Stimulated activated CD8-positive, alpha-beta memory T cell treated with anti-CD3 and anti-CD28 coated beads, Interleukin-7, amount 100 ng/mL, for 1 hour (primary cell): ENCODE measurements at places on chromosomes 12 and 14.
A peak's percentile ranks its signal among the peaks of the same experiment; 100 is the strongest.

- DNase-seq = no peak
Measured at GRCh38 chr12:74317741-74318140, 219.9 kb upstream of the ATXN7L3B start.

DNA sequence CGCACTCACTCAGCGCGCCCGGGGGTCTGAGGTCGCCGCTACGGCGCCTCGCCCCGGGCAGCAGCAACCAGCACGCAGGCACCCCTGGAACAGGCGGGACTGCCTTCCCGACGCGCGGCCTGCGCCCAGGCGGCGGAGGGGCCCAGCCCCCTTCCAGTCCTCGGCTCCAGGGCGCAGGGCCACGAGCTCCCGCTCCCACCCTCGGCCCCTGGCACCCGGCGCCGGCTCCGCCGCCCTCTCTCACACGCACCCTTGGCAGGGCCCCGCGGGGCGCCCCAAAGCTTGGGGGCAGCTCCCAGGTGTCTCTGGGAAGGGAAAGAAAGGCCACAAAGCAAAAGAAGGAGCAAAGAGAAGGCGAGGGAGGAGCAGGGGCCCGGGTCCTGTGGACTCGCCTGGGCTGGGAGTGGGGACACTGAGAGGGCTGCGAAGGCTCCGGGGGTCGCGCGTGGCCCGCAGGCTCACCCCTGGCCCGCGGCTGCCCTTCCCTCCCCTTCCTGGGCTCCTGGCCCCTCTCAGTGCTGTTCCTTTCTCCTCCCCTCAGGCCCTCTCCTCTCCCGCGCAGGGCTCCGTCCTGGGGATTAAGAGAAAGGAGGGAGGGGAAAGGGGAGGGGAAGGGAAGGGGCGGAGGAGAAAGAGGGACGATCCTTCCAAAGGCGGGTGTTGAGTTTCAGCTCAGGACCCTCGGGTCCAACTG is 907 bp upstream of the EFS start:
- DNase-seq = no peak

- DNase-seq = no peak
Measured at GRCh38 chr12:109915171-109916040, 15.3 kb downstream of the TCHP start.

DNA sequence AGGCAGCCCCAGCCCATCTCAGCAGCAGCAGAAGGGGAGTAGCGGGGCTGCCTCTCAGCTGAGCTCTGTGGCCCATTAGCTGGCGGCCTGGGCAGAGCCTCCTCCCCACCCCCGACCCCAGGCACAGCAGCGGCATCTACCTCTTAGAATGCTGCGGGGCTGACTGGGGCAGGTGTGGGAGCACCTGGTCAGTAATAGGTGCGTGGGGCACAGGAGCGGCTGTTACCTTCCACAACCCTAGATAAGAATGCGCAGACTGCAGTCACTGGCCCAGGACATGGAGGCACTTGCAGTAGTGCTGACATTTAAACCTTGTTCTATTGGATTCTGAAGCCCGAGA is 35.6 kb downstream of the SYNE3 start:
- no peak for DNase-seq

DNA sequence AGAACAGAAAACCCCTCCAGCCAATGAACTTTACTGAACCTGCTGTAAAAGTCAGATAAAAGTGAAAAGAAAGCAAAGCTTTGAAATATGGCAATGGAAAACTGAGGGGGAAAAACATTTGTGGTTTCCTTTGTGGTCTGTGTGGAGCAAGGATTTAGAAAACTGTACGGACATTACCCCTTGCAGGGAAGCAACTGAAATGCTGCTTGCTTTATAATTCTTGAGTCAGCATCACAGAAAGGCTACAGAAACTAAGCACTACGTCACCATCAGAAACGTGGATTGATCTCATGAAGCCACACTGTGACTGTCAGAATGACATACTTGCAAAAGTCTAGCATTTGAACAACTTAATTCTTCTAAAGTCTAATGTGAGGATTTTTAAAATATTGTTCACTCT is 2.4 kb upstream of the KCNC2 start:
- no peak for DNase-seq

DNA sequence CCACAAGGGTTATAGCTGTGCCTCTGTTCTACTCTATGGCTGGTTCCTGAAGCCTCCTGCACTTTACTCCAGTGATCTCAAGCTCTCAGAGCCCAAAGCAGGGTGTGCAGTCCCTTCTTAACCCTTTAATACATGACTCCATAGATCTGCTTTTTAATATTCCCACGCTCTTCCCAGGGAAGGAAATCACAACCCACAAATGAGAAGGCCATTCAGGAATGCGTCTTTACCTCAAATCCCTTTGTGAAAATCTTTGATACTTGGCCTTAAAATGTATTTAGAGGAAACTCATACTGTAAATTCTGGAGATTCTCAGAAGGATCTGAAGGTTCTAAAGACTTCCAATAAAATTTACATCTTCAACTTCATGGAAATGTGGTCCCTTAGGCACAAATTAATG is 17.0 kb downstream of the NID2 start:
- DNase-seq = no peak

- DNase-seq = no peak
Measured at GRCh38 chr12:46124132-46124847, 133.9 kb upstream of the SCAF11 start.

GRCh38 chr12:105292705-105293104 is 37.8 kb upstream of the C12orf75 start:
- DNase-seq = no peak

DNA sequence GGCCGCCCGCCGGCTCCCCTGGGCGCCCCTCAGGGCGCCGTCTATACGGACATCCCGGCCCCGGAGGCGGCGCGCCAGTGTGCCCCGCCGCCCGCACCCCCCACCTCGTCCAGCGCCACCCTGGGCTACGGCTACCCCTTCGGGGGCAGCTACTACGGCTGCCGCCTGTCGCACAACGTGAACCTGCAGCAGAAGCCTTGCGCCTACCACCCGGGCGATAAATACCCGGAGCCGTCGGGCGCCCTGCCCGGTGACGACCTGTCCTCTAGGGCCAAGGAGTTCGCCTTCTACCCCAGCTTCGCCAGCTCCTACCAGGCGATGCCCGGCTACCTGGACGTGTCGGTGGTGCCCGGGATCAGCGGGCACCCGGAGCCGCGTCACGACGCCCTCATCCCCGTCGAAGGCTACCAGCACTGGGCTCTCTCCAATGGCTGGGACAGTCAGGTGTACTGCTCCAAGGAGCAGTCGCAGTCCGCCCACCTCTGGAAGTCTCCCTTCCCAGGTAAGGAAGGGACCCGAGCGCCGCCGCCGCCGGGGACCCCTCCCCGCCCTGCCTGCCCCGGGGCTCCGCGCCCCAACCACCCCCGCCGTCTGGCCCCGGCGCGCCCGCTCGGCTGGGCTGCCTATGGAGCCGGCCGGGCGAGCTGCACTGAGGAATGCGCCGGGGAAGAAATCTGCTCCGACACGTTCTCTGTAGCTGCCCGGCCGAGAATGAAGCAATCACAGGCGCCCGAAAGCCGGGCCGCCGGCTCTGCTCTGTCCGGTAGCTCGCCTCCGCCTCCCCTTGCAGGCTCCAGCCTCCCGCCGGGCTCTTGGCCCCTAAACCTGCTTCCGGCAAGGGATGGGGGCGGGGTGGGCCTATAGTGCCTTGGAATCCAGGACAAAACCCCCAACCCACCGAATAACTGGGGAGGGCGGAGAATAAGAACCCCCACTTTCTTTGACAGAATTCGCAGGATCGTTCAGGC is 794 bp downstream of the HOXC13 start:
- DNase-seq = no peak

DNA sequence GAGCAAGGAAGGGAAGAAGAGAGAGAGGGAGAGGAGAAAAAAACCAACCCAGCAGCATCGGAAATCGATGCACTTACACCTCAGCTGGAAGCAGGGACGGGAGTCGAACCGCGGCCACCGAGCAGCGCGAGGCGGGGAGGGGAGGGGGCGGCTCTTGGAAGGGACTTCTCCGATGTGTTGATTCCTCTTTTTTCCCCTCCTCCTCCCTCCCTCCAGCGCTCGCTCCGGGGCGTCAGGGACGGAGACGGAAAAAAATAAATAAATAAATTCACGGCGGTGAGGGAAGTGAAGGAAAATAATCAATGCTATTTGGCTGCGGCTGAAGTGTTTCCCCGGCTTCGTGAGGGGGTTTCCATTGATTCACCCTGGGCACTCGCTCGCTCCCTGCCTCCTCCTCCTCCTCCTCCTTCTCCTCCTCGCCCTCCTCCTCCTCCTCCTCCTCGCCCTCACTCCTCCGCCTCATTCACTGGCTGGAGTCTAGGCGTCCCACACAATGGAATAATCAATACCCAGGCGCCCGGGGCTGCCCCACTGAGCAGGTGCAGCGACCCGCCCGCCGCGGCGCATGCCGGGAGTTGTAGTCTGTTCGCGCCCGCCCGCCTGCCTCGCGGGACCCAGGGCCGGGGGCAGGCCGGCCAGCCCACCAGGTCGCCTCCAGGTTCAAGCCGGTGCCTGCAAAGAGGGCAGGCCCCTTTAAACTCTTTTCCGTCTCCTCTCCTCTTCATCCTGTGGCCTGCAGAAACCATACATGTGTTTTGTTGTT is at the start of gene ZFHX2:
Gene ZFHX2 (minus strand): TSS at position 500 of the 763 bp plus-strand sequence. CDS start 16,440 bp downstream, outside the sequence.
- DNase-seq = peak; percentile 45

- no peak for DNase-seq
Measured at GRCh38 chr12:16030744-16031143, 119.6 kb downstream of the DERA start.

DNA sequence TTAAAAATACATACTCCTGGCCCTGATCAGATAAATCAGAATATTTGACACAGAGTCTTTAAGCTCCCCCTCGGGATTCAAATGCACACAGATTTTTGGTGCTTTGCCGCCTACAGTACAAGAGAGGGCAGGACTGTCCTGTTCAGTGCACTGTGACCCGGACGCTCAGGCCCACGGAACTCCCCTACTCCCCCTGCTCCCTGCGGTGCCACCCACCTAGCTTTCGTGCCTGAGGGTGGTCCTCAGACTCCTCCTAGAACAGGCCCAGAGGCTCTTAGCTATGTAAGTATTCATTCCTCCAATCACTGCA is 13.7 kb upstream of the SERPINA3 start:
- DNase-seq = no peak

GRCh38 chr14:72892879-72893635 is 844 bp downstream of the DPF3 start:
- DNase-seq = no peak

- DNase-seq = no peak
Measured at GRCh38 chr14:28762303-28762954, 4.2 kb upstream of the FOXG1 start.

GRCh38 chr12:64753427-64753826 is 5.8 kb downstream of the GNS start:
- DNase-seq = no peak

- DNase-seq = no peak
Measured at GRCh38 chr12:53989227-53990113, 4.5 kb downstream of the HOXC10 start.

DNA sequence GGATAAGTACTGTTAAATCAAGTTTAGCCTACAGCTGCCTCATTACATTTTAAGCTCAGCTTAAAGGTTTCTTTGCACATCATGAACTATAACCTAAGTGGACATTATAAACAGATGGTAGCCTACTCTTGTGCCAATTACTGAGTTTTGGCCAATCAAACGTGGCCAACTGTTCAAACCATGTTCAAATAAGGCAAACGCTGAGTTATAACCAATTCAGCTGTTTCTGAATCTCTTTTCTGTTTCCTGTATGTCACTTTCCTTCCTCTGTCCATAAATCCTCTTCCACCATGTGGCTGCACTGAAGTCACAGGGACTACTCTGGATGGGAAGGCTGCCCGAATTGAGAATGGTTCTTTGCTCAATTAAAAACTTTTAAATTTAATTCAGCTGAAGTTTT is 98.4 kb downstream of the BCAT1 start:
- no peak for DNase-seq

- DNase-seq = peak; percentile 44
Measured at GRCh38 chr14:91315844-91316267, 71.4 kb upstream of the GPR68 start.

- DNase-seq = no peak
Measured at GRCh38 chr12:95497031-95497430, 23.1 kb downstream of the METAP2 start.

- no peak for DNase-seq
Measured at GRCh38 chr12:19039515-19039914, 90.0 kb upstream of the PLEKHA5 start.

- DNase-seq = no peak
Measured at GRCh38 chr14:93041830-93042229, 73.9 kb downstream of the ITPK1 start.

- no peak for DNase-seq
Measured at GRCh38 chr14:46672128-46672527, 20.5 kb upstream of the RPL10L start.

DNA sequence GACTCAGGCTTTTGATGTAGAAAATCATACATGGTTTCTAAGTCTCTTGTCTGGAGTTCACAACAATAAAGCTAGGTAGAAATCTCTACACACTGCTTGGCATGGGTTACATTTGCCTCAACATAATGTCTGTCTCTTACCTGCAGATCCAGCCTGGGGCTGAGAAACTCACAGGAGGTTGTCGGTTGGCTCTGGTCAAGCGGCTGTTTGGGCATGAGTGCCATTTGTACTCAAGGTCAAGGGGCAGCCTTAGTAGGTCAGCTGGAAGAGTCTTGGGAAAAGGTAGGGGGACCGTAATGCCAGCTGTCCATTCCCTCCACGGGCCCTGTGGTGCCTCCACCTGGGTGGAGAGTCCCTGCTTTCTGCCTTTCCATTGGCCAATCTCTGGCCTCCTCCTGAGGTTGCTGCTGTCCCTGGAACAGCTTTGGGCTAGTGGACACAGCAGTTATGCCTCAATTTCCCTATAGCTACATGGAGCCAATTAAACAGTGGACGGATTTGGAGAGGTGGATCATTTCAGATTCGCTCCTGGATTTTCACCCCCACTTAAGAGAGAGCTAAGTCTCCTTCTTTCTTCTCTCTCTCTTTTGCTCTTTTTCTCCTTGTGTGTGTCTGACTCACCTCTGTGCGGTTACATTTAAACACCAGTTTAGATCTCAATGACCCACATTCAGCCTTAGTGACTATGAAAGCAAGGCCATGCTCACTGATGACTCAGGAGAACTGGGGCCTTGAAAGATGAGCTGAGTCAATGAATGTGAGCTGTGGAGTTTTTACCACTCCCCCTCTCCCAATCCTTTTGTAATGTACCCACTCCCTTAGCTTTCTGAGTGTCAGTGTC is 132.8 kb upstream of the HIF1A start:
- DNase-seq = no peak

GRCh38 chr12:107917912-107918800 is 143.7 kb downstream of the ASCL4 start:
- DNase-seq = no peak

DNA sequence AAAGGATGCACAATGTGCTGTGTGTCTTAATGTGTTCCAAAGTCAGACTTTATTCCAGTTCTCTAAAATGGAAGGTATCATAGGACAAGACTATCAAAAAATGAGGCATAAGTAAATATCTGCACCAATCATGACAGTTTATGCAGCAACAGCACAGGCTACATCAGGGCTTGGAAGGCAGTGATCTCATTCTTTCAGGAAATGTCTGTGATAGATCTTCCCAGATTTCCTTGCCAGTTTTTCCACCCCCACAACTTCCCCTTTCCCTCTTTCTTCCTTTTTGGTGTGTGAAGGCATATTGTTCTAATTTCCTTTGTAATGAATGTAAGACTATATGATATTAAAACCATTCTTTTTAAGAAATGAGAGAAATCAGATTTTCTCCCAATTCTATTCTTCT is 326.7 kb downstream of the ATP23 start:
- DNase-seq = no peak
